ENCODE measurements at places on chromosomes 12 and 14.

DNA sequence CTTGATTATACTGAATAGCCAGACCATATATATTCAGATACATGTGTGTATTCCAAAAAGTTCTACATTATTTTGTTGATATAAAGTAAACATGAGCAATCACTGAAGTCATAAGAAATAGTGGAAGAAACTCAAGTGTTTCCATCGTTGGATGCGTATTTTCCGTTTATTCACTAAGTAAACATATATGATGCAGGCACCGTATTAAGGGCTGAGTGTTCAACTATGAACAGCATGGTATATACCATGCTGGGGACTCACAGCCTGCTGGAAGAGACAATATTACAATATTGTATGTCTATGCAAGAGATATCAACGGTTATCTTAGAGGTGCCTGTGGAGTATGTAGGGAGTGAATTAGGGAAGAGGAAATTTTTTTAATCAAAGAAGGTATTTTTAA, 1.2 kb downstream of the PYROXD1 start:
- DNase-seq: no peak

- DNase-seq: no peak
Observed at GRCh38 chr12:124024263-124024678, 51.3 kb downstream of the ZNF664 start.

DNA sequence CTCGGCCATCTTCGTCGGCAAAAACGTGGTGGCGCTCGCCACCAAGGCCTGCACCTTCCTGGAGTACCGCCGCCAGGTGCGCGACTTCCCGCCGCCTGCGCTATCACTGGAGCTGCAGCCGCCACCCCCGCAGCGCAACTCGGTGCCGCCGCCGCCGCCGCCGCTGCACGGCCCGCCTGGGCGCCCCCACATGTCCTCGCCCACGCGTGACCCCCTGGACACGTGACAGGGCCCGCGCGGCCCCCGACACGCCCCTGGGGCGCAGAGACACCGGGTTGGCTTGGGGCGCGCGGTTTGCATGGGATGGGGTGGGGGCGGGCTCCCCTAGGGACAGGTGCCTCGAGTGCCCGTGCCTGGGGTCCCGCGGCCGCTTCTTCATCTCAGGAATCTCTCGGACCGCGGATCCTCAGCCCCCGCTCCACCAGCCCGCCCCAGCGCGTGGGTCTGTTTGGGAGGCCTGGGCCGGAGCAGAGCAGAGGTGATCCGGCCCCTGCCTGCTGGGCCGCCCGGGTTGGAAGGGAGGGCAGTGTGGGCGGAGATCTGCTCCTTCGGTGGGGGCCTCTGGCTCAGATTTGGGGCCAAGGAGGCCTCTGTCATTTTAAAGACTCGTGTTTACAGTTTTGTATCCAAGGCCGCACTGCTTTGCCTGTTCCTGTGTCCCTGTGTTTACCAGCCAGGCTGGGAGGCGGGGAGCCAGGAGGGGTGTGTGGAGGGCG, 3.3 kb downstream of the TMEM121 start:
- DNase-seq: no peak

GRCh38 chr14:75310295-75311111, 31.9 kb downstream of the FOS start:
- peak; percentile 88 for DNase-seq

DNA sequence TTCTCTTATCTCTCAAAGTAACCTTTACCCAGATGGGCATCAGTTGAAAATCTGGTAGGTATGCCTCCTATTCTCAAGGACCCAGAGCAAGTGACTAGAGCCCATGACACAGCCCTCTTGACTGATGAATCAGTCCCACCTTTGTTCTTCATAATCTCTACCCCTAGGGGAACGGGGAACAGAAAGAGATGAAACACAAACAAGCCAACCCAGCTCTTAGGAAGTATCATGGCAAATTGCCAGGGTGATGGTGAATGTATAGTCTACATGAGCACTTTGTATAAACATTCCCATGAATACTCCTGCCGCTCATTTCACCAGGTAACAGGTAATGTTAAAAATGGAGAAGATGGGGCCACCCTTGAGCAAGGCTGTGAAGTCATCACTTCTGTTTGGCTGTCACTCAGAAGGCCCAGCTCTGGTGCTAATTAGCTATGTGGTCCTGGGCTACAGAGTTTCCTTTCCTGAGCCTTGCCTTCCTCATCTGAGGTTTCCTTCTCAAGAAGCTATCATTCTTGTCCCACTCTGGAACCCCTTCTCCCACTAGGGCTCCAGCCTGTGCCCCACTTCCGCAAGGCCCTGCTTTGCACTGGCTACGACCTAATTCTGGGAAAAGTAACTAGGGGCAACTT, 161.7 kb downstream of the ANO2 start:
- peak; percentile 86 for DNase-seq

- DNase-seq: no peak
Observed at GRCh38 chr12:5806371-5807089, 138.5 kb downstream of the ANO2 start.

DNA sequence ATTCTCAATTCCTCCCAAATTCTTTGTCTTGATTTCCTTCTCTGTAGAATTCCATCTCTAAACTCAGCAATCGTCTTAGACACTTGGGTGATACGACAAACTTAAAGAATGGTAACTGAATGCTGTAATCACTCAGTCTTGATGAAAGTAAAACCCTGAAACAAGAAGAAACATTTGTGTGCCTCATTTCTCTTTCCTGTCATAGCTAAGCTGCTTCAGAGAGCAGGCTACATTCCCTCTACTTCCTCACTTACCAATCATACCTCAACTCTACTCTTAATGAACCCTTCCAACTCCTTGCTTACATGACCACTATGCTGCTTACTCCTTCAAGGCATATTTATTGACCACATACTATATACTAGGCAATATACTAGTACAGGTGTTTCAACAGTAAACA, 8.3 kb downstream of the MAP4K5 start:
- no peak for DNase-seq

DNA sequence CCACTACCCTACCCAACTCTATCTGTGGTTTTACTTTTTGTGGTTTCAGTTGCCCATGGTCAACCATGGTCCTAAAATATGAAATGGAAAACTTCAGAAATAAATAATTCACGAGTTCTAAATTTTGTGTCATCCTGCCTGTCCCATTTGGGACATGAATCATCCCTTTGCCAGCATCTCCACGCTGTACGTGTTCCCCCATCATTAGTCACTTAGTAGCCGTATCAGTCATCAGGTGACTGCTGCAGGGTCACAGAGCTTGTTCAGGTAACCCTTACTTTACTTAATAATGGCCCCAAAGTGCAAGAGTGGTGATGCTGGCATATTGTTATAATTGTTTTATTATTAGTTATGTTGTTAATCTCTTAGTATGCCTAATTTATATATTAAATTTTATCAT, 209.9 kb downstream of the ITPR2 start:
- DNase-seq: no peak

DNA sequence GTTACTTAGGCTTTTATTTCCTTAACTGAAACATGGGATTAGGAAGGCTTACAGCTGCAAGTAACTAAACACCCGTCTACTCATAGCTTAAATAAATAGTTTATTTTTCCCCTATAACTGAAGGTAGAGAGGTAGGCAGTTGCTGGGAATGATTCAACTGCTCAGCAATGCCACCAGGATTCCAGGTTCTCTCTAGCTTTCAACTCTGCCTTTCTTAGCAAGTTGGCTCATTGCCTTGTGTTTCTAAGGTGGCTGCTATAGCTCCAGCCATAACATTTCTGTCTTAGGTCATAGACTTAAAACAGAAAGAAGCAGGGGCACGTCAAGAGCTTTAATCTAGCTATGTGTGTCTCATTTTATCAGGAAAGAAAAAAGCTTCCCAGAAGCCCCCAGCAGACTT, 103.7 kb upstream of the MDM1 start:
- DNase-seq: no peak

DNA sequence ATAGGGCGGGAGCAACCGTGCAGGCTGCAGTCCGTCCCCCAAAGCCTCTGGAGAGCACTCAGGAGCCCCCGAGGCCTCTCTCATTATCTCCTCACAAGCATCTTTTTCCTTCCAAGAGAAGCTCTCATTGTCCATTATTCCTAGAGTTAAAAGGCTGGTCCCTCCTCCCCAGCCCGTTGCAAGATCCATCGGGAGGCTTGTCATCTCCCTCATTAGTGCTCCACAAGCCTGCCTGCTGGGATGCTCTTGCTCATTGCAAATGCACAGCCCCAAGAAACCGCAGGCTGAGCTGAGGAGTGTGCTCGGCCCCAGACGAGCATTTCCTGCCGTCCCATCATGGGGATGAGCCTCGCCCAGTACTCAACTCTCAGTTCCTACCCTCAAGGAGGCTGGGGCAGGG, 23.3 kb downstream of the NUAK1 start:
- no peak for DNase-seq

DNA sequence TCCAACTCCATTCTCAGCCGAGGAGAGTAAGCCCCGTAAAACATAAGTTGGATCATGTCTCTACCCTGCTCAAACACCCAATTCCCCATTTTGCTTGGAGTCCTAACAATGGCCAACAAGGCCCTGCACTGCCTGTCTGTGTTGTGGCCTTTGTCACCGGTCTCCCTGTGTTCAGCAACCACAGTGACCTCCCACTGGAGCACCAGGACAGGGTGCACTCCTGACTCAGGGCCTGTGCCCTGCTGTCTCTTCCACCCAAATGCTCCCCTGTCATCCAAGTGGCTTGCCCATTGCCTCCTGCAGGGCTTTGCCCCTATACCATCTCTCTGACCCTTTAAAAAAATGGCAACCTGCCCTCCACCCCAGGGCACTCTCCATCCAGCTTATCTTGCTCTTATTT, 4.4 kb upstream of the KRT85 start:
- DNase-seq: no peak

DNA sequence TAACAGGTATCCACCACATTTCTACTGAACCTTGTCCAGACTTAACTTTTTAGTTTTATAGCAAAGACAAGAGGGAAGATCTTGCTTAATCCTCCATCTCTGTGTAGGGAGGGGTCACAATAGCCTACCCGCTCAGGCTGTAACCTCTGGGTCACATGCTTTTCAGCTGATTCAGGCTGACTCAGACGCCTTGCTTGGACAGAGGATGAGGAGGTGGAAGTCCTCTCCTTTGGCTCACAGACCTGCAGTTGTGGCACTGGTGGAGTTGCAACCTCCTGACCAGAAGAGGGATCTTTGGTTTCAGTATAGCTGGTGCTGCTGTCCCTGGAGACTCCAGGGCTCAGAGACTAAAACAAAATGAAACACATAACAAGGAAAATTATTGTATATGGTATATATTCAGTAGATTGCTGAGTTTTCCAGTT, 16.2 kb downstream of the ACIN1 start:
- DNase-seq: no peak

- DNase-seq: peak; percentile 84
Observed at GRCh38 chr14:56422703-56423213, 156.8 kb upstream of the TMEM260 start.

DNA sequence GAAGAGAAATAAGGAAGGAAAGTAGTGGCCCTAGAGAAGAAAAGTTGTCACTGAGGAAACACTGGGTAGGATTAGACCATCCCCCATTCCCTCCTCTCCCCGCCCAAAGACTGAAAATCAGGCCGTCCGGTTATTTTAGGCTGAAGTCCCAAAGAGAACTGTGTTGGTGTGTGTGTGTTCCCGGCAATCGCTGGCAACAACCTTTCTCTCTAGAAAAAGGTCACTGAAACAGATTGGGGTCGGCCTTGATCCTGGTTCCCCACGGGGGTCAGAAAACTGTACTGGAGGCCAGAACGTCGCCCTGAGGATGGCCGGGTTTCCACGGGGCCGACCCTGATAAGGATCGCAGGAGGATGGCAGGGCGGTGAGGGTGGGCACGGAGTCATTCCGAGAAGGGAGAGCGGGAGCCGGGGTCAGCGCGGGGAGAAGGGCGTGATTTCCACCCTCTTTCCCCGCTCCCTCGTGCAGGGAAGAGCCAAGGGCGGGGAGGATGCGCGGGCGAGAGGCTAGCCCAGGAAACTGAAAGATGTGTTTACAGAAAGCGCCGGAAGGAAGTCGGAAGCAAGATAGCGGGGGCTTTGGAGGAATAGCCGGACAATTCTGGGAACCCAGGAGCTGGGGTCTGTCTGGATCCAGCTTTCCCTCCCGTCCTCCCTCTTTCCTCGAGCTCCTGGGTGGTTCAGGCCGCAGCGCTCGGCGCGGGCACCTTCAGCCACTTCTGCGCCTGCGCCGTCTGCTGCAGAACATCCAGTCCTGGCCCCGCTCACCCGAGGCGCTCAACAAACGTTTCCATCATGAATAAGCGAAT, 25.3 kb upstream of the SPTLC2 start:
- DNase-seq: no peak

DNA sequence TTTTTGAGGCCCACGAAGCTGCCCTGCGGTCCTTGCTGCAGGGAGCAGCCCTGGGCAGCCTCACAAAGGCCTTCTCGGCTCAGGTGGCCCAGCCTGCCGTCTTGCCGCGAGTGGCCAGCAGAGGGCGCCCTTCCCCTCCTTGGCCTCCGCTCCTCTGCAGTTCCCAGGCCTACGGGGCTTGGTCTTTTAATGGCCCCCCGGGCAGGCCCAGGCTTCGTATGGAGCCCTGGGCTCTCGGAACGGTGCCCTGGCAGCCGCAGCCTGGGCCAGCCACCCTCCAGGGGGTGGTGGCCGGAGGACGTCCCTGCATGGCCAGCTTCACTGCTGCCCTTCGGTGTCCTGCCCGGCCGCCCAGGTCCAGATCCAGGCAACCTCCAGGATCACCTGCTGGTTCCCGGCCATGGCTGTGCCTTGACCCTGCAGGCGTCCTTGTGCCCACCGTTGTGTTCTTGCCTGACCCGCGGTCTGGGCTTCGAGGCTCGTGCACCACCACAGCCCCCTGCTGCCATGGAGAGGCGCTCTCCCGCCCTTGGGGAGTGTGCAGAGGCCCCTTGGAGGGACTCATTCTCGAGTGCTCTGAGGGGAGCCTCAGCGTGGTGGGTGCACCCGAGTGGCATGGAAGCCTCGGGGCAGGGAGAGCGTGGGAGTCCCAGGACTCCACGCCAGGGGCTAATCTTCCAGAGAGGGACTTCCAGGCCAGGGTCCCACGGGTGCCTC, 9.4 kb downstream of the ASPG start:
- DNase-seq: peak; percentile 44

DNA sequence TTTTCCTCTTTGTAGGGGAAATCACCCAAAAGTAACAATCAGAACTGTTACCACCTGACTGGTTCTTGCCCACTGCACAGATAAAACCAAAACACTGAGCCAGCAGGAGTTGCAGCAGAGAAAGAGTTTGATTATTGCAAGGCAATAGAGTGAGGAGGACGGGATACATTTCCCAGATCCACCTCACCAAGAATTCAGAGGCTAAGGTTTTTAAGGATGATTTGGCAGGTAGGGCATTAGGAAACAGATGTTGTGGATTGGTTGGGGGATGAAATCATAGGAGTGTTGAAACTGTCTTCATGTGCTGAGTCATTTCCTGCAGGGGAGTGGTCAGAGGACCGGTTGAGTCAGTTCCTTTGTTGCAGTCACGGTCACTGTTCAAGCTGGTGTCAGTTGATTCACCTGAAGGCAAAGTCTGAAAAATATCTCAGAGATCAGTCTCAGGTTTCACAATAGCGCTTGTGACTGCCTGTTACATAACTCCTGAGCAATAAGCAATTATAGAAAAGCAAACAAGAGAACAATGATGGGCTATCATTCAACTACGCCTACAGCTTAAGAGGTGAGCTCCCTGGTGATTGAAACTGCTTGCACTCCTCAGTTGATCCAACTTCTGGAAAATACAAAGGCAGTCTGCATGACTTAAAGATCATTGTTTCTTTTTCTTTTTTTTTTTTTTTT, 20.3 kb upstream of the AMN1 start:
- peak; percentile 99 for DNase-seq

GRCh38 chr12:1859643-1860042, 39.3 kb downstream of the LRTM2 start:
- DNase-seq: no peak
